ENCODE measurements at places on chromosomes 12 and 14.

GRCh38 chr14:104844306-104845032, 20.6 kb upstream of the CEP170B start:
- peaks cover 99% of the 10 kb centered on the region for H3K27me3 ChIP-seq
- H3K4me1 ChIP-seq = peaks cover 12% of the 10 kb centered on the region
- no peak overlapping the region for H3K27ac ChIP-seq
- H3K36me3 ChIP-seq = no peaks in the 10 kb centered on the region
- DNase-seq = no peak

DNA sequence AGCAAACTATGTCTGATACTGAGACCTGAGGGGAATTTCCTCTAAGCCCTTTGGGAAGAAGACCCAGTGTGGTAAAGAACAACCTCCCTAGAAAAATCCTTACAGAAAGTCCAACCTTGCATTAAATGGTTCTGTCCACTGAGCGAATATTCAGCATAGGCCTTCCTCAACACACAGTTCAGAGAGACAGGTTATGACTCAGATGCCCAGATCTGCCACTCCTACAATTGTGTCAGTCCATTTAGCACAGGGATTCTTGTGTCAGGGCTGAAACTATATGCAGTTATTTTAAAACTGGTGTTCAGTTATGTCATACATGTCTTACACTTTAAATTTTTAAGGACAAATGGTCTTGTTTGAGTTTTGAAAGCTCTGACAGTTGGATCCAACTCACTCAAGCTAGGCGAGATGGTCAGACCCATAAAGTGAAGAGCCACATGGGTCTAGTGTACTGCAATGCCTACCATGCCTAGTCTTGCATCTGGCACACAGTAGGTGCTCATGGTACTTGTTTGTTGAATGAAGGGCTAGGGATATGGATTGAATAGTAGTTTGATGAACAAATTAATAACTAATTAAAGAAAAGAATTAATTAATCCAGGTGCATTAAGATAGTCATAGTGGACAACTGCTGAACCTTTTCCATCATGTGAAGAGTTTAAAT, 207.5 kb upstream of the PWP1 start:
- no peak overlapping the region for H3K4me3 ChIP-seq
- peaks cover 18% of the 10 kb centered on the region for H3K27me3 ChIP-seq
- H3K27ac ChIP-seq = no peak overlapping the region
- H3K36me3 ChIP-seq = no peaks in the 10 kb centered on the region

GRCh38 chr14:63486738-63487137, 56.4 kb downstream of the PPP2R5E start:
- no peak for DNase-seq
- peaks cover 30% of the 10 kb centered on the region for H3K36me3 ChIP-seq
- peaks cover 2% of the 10 kb centered on the region for H3K27me3 ChIP-seq
- H3K4me3 ChIP-seq = no peak overlapping the region

GRCh38 chr12:125377093-125377492, 311.9 kb downstream of the AACS start:
- H3K4me1 ChIP-seq = no peaks in the 10 kb centered on the region
- H3K27me3 ChIP-seq = peaks cover 9% of the 10 kb centered on the region
- H3K27ac ChIP-seq = no peak overlapping the region
- H3K4me3 ChIP-seq = no peak overlapping the region
- no peaks in the 10 kb centered on the region for H3K36me3 ChIP-seq

- H3K27ac ChIP-seq = peak overlapping the region; percentile 72
- H3K36me3 ChIP-seq = peaks cover 36% of the 10 kb centered on the region
- no peak for DNase-seq
- no peaks in the 10 kb centered on the region for H3K27me3 ChIP-seq
- H3K4me3 ChIP-seq = no peak overlapping the region
These were observed 145.8 kb downstream of the BICD1 start for GRCh38 chr12:32252199-32253073.

- H3K4me3 ChIP-seq = no peak overlapping the region
- no peak overlapping the region for H3K27ac ChIP-seq
- DNase-seq = no peak
- no peaks in the 10 kb centered on the region for H3K4me1 ChIP-seq
- peaks cover 19% of the 10 kb centered on the region for H3K27me3 ChIP-seq
These were observed 117.1 kb downstream of the PHETA1 start for GRCh38 chr12:111251787-111252186.

DNA sequence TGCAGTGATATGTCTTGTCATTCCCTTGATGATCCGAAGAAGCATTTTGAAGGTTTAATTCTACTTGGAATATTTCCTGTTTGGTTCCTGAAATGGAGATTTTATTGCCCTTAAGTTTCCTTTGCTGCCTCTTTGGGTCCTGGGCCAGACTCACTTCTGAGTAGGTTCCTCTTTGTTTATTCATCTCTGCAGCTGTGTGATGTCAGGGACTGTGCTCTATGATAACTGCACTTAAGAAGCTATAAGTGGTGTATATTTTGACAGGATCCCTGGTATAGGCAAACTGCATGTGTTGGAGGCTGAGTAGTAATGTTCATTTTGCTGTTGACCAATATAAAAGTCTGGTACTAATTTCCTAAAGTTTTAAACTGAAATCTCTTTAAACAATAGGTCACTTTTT, at the start of gene KLRC4:
Gene KLRC4, minus strand, starts transcription at position 366 of the 400 bp plus-strand sequence. Its CDS starts 182 bp downstream, at position 184.
- no peak for DNase-seq
- H3K4me3 ChIP-seq = no peak within 1 kb of the TSS
- H3K4me1 ChIP-seq = peaks cover 23% of the 10 kb centered on the region
- no peaks in the 10 kb centered on the region for H3K27me3 ChIP-seq

DNA sequence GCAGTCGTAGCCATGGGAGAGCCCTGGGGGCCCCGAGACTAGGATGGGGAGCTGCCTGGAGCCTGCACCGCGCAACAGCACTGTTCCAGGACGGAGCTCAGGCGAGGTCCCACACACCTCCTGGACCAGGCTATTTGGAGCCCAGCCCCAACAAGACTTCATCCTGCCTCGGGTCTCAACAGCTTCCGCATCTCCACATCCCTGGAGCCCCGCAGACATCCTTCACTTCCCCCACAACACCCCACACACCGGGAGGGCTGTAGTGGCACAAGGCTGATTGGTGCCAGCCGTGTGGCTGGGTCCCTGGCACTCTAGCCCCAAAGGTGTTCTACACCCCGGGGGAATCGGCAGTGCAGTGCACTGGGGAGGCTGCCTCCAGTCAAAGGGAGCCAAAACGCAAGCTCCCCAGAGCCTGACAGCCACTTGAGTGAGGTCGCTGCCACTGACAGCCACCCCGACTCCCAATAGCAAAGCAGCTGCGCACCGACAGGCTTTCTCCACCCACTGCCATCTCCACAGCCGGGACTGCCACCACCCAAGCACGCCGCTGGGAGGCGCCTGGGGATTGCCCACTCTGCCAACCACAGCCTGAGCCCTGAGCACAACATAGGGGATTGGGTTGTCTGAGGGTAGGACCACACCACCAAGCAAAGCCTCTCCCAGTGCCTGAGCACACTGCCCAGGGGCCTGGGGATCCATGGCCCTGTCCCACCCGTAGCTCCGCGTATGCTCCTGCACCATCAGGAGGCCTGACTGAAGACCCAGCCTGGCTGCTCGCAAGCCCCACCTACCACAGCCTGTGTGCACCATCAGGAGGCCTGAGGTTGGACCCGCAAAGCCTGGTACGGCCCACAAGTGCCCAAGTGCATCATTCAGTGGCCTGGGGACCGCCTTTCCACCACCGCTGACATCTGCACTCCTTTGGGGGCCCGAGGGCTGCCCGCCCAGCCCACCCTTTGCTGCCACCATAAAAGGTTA, 13.2 kb upstream of the KLRF1 start:
- peak; percentile 72 for DNase-seq
- H3K4me1 ChIP-seq = peaks cover 36% of the 10 kb centered on the region
- H3K27ac ChIP-seq = no peak overlapping the region
- H3K4me3 ChIP-seq = peak overlapping the region; percentile 58
- H3K36me3 ChIP-seq = no peaks in the 10 kb centered on the region

DNA sequence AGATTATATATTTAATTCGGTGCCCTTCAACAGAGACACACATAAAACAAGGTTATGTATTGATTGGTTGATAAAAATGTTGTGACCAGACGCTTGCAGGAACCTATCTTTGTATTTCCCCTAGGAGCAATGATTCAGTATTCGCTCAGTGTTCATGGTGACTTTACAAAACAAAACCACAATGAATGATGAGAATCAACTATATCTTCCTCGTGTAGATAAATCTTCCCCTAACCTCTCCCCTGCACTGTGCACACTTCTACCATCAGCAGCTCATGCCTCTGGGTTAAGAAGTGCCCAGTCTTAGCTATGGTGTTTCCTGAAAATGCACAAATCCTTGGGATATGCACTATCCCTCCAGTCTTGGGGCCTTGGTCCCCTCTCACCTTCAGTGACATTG, 16.3 kb downstream of the RIN3 start:
- DNase-seq = no peak
- H3K27ac ChIP-seq = no peak overlapping the region
- H3K27me3 ChIP-seq = peaks cover 2% of the 10 kb centered on the region
- H3K36me3 ChIP-seq = no peaks in the 10 kb centered on the region
- H3K4me3 ChIP-seq = no peak overlapping the region
- H3K4me1 ChIP-seq = peaks cover 1% of the 10 kb centered on the region

- H3K27ac ChIP-seq = no peak overlapping the region
- DNase-seq = no peak
- H3K27me3 ChIP-seq = peaks cover 6% of the 10 kb centered on the region
- no peak overlapping the region for H3K4me3 ChIP-seq
- H3K36me3 ChIP-seq = no peaks in the 10 kb centered on the region
- H3K4me1 ChIP-seq = peaks cover 6% of the 10 kb centered on the region
These were observed 48.5 kb upstream of the CPM start for GRCh38 chr12:68981516-68981915.

GRCh38 chr14:24422261-24422660, 7.2 kb downstream of the CBLN3 start:
- H3K36me3 ChIP-seq = no peaks in the 10 kb centered on the region
- H3K27me3 ChIP-seq = peaks cover 29% of the 10 kb centered on the region
- peaks cover 5% of the 10 kb centered on the region for H3K4me1 ChIP-seq
- DNase-seq = no peak
- H3K4me3 ChIP-seq = no peak overlapping the region

Data from nephron progenitor cell (in vitro differentiated cells).